ENCODE measurements at places on chromosomes 6 and 20.

DNA sequence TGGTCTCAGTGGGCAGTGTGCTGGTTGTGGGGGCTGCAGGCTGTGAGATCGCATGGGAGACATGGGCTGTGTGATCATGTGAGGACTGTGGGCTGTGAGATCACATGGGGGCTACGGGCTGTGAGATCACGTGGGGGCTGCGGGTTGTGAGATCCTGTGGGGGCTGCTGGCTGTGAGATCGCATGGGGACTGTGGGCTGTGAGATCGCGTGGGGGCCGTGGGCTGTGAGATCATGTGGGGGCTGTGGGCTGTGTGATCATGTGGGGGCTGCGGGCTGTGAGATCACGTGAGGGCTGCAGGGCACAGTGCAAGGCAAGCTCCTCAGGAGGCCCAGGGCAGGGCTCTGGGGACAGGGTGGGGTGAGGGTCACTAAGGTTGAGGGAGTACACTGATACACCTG is 140.5 kb upstream of the CST7 start:
- DNase-seq: no peak

DNA sequence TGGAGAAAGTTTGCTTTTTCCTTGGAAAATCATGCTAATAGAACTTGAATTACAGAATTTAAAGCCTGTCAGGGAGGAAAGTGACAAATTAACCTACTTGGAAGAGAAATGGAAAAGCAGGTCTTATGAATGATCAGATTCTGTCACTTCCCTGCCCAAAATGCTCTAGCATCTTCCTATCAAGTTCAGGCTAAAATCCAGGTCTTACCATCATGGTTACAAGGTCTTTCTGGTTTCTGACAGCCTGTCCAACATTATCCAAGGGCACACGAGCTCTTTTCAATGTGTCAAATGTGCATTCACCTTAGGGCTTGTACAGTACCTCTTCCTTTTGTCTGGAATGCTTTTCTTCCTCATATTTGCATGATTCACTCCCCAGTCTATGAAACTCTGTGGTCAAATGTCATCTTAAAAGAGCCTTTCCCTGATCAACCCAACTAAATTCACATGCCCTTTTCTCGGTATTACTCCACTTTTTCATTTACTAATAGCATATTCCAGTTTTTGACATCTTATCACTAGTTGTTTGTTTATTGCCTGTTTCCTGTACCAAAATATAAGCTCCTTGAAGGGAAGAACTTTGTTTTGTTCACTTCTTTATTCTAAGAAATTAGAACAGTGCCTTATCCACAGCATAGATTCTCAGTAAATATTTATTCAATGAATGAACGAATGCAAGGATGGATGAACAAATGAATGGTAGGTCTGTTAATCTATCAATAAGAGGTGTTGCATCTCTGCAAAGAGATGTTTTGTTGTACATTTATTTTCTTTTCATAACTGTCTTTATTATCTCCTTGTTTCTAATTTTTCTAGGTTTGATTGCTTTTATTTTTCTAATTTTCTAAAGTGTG is 139.5 kb downstream of the BCAS1 start:
- no peak for DNase-seq

GRCh38 chr20:24647713-24648112 is 178.3 kb downstream of the SYNDIG1 start:
- DNase-seq: no peak

GRCh38 chr6:137792160-137793033 is 74.7 kb upstream of the TNFAIP3 start:
- DNase-seq: no peak

DNA sequence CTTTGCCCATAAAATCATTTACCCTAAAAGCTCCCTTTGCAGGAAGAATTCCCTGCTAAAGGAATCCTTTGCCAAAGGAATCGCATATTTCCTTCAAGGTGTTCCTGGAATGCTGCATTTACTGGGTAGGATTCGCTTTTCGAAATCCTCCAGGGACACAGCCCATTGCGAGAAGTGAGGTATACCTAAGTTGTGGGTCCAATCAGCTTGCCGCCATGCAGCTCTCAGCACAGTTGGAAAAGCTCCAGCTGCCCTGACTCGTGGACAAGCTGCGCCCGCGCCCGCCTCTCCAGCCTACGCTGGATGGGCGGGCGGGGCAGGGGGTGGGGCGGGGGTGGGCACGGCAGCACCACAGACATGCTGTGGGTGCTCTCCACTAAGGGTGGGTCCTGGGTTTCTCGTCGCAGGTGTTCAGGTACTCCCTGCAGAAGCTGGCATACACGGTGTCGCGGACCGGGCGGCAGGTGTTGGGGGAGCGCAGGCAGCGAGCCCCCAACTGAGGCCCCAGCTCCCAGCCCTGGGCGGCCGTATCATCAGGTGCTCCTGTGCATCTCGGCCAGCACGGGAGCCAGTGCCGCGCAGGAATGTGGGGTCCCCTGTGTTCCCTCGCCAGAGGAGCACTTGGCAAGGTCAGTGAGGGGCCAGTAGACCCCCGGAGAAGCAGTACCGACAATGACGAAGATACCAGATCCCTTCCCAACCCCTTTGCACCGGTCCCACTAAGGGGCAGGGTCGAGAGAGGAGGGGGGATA is 1.4 kb downstream of the NNAT start:
- no peak for DNase-seq

DNA sequence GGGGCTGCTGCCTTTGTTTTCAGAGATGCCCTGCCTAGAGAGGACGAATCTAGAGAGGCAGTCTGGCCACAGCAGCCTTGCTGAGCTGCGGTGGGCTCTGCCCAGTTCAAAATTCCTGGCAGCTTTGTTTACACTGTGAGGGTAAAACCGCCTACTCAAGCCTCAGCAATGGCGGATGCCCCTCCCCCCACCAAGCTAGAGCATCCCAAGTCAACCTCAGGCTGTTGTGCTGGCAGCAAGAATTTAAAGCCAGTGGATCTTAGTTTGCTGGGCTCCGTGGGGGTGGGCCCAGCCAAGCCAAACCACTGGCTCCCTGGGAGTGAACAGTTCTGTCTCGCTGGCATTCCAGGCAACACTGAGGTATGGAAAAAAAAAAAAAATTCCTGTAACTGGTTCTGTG is 970.9 kb downstream of the TBC1D32 start:
- no peak for DNase-seq

DNA sequence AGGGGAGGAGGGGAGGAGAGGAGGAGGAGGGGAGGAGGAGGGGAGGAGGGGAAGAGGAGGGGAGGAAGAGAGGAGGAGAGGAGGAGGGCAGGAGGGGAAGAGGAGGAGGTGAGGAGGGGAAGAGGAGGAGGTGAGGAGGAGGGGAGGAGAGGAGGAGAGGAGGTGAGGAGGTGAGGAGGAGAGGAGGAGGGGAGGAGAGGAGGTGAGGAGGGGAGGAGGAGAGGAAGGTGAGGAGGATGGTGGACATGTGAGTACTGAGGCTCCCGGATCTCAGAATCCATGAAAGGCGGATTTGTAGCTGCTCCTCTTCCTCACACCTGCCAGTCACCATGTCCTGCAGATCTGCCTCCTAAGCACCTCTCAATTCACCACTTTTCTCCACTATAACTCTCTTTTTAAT is 59.8 kb downstream of the PSMB1 start:
- DNase-seq: no peak

DNA sequence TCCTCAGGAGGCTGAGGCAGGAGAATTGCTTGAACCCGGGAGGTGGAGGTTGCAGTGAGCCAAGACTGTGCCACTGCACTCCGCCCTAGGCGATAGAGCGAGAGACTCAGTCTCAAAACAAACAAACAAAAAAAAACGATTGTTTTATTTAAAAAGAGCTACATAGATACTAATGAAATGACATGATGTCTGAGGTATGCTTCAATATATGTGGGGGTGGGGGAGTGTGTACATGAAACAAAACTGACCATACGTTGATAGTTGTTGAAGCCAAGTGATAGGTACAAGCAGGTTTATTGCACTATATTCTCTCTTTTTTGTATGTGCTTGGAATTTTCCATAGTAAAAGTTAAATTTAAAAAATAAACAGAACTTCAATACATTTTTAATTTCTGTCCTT is 240.1 kb downstream of the TFAP2A start:
- DNase-seq: no peak

GRCh38 chr6:28807682-28808280 is 116.0 kb downstream of the TRIM27 start:
- no peak for DNase-seq

DNA sequence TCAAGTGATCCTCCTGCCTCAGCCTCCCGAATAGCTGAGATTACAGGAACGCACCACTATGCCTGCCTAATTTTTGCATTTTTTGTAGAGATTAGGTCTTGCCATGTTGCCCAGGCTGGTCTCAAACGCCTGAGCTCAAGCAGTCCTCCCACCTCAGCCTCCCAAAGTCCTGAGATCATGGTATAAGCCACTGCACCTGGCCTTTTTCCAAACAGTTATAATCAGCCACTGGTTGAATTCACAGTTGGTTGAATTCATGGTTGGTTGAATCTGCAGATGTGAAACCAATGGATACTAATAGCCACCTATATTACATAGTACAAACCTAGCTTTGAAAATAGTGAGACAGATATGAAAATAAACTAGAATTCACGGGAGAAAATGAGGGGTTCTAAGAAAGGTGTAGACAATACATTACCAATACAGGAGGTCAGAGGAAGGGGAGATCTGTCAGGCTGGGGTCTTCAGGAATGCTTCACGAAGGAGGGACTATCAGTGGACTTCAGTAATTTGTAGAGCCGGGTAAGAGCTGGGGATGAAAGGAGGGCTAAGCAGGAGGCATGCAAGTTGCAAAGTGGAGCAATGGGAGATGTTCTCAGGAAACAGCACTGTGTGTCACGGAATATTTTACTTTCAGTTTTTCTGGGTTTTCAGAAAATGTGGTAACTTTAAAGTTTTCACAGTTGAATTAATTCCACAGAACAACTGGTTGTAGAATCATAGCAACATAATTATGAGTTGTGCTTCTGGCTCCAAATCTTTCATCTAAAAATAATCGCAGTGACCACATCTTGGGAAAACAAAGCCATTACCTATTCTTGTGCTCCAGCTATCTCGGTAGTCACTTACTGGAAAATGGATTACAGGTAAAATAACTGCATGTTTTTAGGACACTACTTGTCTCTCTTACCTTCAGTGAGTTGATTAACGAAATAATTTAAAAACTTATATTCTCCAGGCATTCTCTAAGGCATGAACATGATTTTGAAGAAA is 12.9 kb upstream of the CEP85L start:
- DNase-seq: no peak
